ENCODE measurements at places on chromosomes 12 and 14.

DNA sequence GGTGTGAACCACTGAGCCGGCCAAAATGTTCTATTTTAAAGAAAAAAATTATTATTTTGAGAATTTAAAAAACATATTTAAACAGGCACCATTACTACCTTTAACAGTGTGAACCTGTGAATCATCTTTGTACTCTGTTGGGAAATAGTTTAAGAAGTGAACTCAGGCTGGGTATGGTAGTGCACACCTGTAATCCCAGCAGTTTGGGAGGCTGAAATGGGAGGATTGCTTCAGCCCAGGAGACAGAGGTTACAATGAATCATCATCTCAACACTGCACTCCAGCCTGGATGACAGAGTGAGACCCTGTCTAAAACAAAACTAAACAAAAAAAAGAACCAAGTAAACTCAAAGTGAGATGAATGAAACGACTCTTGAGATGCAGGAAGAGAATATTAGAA lies 3.1 kb upstream of the WDR89 start:
- no peak for DNase-seq

- DNase-seq: no peak
Observed at GRCh38 chr12:84772281-84772680, 140.3 kb downstream of the SLC6A15 start.

- no peak for DNase-seq
Observed at GRCh38 chr12:2963154-2963759, 4.1 kb downstream of the TEAD4 start.

GRCh38 chr14:74965486-74966153 lies 10.2 kb upstream of the PGF start:
- no peak for DNase-seq

GRCh38 chr14:55851301-55851700 lies 266.9 kb upstream of the PELI2 start:
- DNase-seq: no peak

DNA sequence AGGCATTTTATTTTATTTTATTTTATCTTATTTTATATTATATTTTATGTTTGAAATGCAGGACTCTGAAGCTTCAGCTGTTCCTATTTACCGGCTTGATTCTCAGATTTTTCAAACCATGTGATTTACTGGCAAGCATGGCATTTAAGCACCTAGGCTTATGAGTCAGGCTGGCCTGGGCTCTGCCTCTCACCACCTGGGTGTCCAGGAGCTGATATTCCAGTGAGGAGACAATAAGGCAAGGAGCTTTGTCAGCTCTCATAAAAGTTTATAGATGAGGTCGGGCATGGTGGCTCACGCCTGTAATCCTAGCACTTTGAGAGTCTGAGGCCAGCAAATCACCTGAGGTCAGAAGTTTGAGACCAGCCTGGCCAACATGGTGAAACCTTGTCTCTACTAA lies 2.1 kb downstream of the DAO start:
- DNase-seq: no peak

DNA sequence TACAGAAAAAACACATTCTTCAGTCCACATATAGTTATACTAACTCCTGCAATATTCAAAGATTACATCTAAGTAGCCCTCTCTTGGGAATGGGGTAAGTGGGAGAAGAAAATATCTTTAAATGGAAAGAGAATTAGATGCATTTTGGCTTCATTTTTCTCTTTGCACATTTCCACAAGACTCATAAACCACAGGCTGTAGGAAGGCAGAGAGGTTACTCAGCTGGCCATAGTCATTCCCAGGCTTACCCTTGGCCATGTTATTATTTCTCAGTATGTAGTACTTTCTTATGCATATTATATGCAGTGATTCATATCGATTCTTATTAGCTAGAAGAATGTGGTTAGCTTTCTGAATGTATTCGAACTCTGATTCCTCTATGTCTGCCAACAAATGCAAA lies 92.2 kb downstream of the PTPRR start:
- no peak for DNase-seq

- no peak for DNase-seq
Observed at GRCh38 chr12:88144546-88145468, 2.7 kb downstream of the TMTC3 start.

- DNase-seq: peak; percentile 88
Observed at GRCh38 chr14:22852940-22853767, 16.8 kb downstream of the MMP14 start.

DNA sequence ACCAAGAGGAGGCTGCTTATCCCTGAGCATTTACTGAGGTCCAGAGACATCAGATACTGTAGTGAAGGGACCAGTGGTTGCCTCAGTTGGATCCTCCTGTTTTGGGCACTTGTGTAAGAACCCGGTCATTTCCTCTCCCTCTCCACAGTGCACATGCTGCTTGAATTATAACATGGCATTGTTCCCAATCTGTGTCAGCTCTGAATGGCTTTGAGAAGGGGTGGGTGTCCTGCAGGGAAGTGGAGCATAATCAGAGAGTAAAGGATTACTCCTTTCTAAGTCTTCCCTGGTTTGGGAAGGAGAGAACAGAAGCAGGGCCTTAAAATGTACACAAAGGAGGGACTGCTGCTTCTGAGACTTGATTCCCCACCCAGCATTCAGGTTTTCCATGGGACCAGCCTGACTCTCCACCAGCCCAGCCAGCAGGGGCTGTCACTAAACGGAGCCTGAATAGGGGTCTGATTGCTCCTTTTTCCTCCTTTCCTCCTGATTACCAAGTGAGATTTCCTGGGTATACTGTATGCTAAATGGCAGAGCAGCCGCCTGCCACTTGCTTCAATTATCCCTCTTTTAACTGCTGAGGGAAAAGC lies 78.4 kb downstream of the NRXN3 start:
- no peak for DNase-seq

DNA sequence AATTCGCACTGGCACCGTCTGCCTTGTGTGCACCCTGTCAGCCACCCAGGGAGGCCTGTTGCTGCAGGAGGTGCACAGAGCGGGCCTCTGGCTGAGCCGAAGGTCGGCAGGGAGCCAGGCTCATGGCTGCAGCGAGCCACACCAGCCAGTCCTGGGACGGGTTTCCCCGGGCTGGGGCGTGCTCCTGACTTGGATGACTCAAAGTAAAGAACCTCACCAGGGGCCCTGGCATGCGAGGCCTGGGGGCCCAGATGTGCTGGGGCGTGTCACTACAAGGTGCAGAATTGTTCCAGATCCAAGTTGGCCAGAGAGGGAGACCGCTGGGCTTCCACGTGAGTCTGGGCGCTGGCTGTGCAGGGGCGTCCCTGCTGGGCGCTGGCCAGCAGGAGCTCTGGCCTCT lies 34.5 kb downstream of the FBRSL1 start:
- DNase-seq: no peak

- DNase-seq: no peak
Observed at GRCh38 chr12:100959481-100959880, 164.9 kb downstream of the ANO4 start.

GRCh38 chr14:58575956-58576355 lies 61.8 kb upstream of the DACT1 start:
- DNase-seq: no peak

- DNase-seq: no peak
Observed at GRCh38 chr12:64600164-64600561, 10.1 kb upstream of the RASSF3 start.
